ENCODE measurements at places on chromosomes 7 and 10.

GRCh38 chr10:122077311-122077875 lies 88.4 kb downstream of the TACC2 start:
- no peak overlapping the region for H3K4me3 ChIP-seq
- no peak overlapping the region for H3K27ac ChIP-seq
- no peak for DNase-seq
- H3K27me3 ChIP-seq: no peaks in the 10 kb centered on the region

DNA sequence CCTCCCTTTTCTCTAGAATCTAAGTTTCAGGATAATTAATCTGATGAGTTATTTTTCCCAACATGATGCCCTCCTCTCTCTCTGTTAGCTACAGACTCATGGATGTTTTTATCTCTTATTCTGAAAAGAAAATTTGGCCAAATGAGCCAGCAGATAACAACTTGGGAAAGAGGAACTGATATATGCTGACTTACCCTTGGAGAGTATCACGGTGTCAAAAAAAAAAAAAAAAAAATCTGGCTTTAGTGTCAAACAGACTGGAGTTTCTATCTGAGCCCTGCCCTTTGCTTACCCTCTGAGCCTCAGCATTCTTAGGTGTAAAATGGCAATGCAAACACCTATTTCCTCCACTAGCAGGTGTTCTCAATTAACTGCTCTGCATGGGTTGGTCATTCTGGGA lies 190.4 kb downstream of the AHR start:
- H3K27ac ChIP-seq: no peak overlapping the region
- no peaks in the 10 kb centered on the region for H3K27me3 ChIP-seq
- no peak for DNase-seq
- no peaks in the 10 kb centered on the region for H3K36me3 ChIP-seq
- peaks cover 10% of the 10 kb centered on the region for H3K4me1 ChIP-seq
- no peak overlapping the region for H3K4me3 ChIP-seq

DNA sequence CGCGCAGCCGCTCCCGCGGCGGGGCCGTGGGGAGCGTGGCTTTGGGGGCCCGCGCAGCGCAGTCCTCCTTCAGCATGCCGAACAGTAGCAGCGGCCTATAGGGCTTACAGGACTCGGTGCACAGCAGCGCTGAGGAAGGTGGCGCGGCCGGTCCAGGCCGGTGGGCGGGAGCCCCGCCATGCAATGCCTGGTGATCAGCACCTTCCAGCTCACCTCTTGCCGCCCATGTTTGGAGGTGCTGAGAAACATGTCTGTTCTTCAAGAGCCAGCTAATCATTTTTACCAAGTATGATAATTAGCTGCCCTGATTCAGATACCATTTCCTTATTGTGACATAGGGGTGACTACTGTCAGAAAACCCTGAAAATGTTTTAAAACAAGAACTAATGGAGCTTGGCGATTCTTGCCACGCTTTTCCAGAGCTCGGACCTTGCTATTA lies 33.5 kb upstream of the SFTPD start:
- H3K4me1 ChIP-seq: peaks cover 26% of the 10 kb centered on the region
- peak overlapping the region; percentile 83 for H3K4me3 ChIP-seq
- peaks cover 54% of the 10 kb centered on the region for H3K27me3 ChIP-seq
- peak; percentile 32 for DNase-seq
- H3K36me3 ChIP-seq: no peaks in the 10 kb centered on the region

GRCh38 chr7:92831716-92832533 lies 4.4 kb downstream of the CDK6 start:
- H3K36me3 ChIP-seq: no peaks in the 10 kb centered on the region
- peak; percentile 57 for DNase-seq
- H3K27me3 ChIP-seq: peaks cover under 1% of the 10 kb centered on the region
- peak overlapping the region; percentile 68 for H3K27ac ChIP-seq
- H3K4me3 ChIP-seq: peak overlapping the region; percentile 94

DNA sequence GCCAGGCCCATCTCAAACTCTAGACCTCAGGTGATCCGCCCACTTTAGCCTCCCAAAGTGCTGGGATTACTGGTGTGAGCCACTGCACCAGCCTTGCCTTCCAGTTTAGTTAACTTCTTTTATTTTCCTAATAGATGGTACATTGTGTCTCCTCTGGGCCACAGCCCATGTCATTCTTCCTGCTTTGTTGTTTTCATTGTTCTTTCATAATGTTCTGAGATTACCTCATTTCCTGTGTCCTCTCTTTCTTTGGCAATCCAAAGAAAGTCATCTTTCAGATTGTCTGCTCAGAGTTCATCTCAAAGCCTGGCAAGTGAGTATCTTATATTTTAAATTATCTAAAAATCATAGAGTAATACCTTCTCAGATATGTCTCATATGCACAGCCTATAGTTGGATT lies at the start of gene OLAH:
Gene OLAH, plus strand, starts transcription at position 270 of the 400 bp plus-strand sequence. CDS start 3,346 bp downstream, outside the sequence.
- peaks cover 36% of the 10 kb centered on the region for H3K4me1 ChIP-seq
- H3K27ac ChIP-seq: no peak within 1 kb of the TSS
- H3K27me3 ChIP-seq: no peaks in the 10 kb centered on the region
- no peak within 1 kb of the TSS for H3K4me3 ChIP-seq

DNA sequence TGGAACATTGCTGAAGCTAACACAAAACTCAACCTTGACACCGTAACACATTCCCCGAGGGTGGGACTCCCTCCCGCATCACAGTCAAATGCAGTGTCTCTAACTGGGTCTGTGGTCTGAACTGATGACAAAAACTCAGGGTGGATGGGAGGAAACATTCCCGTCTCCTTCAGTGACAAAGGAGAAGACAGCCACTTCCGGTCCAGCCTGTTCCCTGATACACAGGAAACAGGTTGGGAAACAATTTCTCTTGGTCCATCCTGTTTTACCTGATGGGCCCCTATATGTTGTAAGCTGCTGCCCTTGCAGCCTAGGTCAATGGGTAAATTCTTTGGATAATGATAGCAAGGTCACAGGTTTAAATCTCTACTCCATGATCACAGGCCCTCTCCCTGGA lies 20.4 kb downstream of the SLC13A4 start:
- H3K4me3 ChIP-seq: no peak overlapping the region
- no peaks in the 10 kb centered on the region for H3K36me3 ChIP-seq
- H3K27me3 ChIP-seq: no peaks in the 10 kb centered on the region
- H3K4me1 ChIP-seq: no peaks in the 10 kb centered on the region

- no peak overlapping the region for H3K4me3 ChIP-seq
- H3K27me3 ChIP-seq: no peaks in the 10 kb centered on the region
- H3K27ac ChIP-seq: no peak overlapping the region
- no peaks in the 10 kb centered on the region for H3K36me3 ChIP-seq
Observed at GRCh38 chr10:46226232-46226631, 60.6 kb upstream of the ANTXRL start.

DNA sequence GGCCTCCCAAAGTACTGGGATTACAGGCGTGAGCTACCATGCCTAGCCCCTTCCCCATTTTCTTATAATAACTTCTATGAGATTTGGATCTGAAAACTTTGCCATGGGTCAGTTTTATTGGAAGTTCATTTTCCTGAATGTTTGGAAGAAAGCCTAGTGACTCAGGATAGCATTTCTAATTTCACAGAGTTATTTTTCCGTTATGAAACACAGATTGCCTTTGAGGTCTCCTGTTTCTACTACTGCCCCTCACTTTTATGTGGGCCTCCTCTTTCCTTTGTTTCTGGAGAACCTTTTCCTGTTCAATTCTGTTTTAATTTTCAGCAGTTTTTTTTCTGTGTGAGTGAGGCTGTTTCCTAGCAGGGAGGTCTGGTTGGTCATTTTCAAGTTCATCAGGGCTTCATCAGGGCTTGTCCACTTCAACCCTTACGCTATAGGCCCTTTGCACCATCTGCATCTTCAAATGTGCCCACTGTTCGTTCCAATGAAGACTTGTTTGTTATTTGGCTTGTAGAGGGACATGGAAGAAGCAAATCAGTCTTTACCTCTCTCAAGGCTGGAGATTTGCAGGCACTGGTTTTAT lies 58.7 kb downstream of the BMPR1A start:
- H3K4me3 ChIP-seq: no peak overlapping the region
- H3K36me3 ChIP-seq: no peaks in the 10 kb centered on the region
- H3K4me1 ChIP-seq: no peaks in the 10 kb centered on the region
- no peak overlapping the region for H3K27ac ChIP-seq

DNA sequence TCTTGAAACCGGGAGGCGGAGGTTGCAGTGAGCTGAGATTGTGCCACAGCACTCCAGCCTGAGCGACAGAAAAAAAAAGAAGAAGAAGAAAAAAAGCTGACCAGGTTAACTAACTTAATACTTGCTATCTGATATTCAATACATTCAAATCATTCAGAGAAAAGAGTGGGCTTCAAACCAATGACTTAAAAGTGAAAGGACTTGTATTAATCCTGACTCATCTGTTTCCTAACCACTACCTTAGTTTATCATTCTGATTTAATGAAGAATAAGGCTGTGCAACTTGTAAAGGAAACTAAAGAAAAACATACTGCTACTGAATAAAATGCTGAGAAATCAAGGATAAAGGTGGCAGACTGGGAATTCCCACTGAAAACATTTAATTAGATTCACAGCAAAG lies 128.4 kb downstream of the NRBF2 start:
- H3K27me3 ChIP-seq: no peaks in the 10 kb centered on the region
- peak; percentile 34 for DNase-seq
- H3K27ac ChIP-seq: peak overlapping the region; percentile 72
- peak overlapping the region; percentile 7 for H3K4me3 ChIP-seq
- peaks cover 83% of the 10 kb centered on the region for H3K4me1 ChIP-seq

Measured in CD14-positive monocyte (primary cell).